ENCODE measurements at places on chromosomes 1 and 21.

DNA sequence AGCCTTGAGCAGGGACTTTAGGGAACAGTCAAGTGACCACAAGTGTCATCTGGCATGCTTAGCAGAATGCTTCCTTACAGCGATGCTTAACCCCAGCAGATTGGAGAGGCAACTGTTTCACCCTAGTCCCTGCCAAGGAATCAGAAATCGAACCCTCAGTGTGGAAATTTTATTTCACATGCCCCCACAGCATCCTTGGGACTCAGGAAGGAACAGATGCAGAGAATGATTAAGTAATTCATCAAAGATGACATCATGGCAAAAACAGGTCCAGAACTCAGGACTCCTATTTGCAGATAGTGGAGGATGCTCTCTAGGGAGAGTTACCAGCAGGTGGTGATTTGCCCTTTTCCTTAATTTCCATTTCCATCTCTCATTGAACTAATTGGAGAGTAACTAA lies 333.0 kb upstream of the KAZN start:
- DNase-seq: no peak

DNA sequence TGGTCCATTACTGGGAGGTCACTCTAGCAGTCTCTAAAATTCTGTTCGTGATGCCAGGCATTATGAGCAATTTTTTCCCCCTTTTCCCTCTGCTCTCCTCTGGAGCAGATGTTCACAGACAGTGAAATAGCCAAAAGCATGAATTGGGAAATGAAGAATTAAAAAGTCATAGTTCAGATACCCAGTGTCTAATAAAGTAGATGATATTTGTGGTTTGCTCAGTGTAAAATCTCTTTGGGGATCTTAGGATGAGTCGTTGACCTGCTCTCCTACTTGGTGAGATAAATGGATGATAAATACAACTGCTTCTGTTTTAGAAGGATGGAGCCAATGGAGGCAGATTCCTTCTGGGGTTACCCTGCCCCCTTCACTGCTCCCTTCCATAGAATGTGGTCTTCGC lies 56.3 kb downstream of the KIAA0040 start:
- DNase-seq: no peak

DNA sequence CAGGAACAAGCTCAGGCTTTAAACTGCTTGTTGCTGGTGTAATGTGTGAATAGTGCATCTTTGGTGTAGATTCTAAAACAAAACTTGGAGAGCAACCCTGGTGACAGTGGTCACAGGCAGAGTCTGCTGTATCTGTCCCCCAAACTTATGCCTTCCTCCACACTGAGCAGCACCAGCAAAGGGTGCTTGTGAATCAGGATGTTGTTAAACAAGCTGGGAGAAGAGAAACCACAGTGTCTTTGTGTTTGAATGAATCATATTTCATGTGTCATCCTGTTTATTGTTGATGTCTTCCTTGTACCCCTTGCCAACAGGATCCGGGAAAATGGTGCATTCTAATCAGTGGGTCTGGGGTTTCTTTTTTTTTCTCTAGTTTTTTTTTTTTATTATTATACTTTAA lies 91.9 kb upstream of the COG2 start:
- DNase-seq: no peak

DNA sequence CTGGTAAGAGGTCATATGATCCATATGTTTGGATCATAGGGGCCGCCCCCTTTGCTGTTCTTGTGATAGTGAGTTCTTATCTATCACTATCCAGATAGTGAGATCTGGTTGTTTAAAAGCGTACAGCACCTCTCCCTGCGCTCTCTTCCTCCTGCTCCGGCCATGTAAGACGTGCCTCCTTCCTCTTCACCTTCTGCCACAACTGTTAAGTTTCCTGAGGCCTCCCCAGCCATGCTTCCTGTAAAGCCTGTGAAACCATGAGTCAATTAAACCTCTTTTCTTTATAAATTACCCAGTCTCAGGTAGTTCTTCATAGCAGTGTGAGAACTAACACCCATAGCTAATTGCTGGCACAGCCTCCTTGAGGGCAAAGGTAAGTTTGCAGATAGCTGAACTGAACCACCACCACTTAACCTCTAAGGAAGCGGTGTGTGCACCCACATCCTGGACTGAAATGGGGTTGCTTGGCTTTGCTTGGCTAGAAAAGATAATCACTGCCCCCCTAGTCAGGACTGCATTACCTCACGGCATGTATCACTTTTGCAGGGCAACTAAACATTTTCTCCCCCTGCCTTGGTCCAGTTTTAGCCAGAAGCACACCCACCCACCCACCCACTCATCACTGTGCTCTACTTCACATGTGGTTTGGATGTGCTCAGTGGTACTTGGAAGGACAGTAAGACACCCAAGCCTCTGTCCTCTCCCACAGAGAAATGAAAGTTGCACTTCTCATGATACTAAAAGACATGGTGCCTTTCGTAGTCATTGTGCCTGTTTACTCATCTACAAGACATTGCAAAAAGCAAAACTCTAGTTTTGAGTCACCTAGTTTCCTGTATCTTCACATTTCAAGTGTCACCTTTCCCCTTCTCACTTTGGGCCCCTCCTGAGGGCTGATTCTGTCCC lies 23.1 kb upstream of the PTAFR start:
- DNase-seq: peak; percentile 20

DNA sequence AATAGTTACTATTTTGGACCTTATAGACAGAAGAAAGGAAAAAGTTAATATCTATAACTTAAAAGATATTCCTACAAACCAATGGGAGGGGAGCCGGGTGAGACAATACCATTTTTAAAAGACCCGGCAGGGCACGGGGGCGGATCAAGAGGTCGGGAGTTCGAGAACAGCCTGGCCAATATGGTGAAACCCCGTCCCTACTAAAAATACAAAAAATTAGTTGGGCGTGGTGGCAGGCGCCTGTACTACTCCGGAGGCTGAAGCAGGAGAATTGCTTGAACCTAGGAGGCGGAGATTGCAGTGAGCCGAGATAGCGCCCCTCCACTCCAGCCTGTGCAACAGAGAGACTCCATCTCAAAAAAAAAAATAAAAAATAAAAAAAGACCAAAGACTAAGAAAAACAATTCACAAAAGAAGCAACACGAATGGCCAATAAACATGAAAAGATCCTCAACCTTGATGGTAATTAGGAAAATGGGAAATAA lies 1.2 kb upstream of the PSMB2 start:
- DNase-seq: no peak

DNA sequence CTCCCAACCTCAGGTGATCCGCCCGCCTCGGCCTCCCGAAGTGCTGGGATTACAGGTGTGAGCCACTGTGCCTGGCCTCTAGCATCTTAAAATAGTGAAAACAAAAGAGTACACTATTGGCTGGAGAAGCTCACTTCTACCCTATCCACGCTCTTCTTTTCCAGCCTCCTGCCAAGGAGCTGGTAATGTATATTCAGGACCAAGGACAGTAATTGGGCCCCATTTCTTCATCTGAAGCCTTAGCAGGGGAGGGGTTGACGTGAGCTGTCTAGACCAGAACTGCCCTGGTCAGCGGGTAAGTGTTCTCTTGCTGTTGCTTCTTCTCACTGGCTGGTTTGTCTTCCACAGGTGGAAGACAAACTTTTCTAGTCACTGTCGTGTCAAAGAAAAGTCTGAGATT lies 70.2 kb downstream of the DNM3 start:
- DNase-seq: no peak

DNA sequence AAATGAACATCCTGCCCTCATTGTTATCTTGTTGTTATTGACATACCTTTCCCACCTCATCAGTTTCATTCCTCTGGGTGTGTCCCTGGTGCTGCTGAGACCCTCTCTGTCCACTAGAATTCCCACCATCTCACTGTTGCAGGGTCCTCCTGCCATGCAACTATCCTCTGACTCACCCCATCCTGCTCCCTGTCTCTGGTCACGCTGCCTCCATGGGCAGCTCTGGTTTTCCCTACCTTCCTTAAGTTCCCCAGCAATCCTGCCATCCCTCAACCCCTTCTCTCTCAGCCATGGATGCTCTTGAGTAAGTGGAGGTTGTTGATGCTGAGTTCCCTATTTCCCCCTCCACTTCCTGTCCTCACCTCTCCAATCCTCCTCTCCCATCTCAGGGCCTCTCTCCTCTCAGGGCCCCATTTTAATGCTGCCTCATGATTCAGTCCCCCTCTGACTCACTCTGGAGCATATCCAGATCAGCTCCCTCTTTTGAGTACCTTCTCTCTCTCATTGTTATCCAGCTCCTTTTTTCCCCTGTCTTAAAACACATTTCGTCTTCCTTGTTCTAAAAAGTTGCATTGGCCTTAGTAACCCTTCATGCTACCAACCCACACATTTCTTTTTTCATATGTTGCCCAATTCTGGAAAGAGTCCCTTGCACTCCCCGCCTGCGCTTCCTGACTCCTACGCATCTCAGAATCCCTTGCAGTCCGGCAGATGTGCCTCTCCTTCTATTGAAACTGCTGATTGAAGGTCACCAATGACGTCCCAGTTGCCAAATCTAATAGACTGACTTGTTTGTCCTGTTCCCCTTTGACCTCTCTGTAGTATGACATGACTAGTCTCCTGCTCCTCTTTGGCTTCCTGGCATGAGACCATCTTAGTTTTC lies 92.0 kb downstream of the CNIH3 start:
- no peak for DNase-seq

DNA sequence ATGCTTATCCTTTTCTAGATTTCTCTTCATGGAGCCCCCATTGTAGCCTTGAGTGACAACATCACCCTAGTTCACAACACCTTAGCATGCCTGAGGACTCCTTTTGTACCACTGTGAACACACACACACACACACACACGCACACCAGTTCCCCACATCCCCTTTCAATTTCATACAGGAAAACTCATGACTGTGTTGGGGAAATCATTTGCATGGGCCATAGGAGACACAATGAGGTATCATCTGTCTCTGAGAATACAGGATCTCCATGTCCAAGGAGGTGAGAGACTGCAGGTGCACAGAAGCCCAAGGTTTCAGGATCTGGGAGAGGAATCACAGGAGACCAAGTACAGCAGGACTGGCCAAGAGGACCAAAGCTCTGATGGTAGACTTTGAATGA lies 119.7 kb downstream of the TPTE start:
- DNase-seq: no peak

DNA sequence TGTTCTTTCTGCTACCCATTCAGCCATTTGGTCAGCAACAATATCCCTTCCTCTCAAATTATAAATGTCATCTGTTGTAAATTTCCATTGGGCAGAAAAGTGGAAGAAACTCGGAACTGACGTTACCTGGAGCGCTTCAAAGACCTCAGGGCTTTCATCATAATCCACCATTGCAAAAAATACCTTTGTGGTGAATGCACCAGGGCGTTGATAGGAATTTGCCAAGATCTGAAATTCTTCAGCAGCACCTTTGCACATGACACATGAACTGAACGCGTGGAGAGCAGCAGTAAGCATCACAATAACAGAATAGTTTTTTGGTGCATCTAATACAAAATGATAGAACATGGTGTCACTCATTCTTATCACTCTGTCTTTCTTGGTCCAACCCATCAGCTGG lies 3.1 kb upstream of the TEKT2 start:
- no peak for DNase-seq

DNA sequence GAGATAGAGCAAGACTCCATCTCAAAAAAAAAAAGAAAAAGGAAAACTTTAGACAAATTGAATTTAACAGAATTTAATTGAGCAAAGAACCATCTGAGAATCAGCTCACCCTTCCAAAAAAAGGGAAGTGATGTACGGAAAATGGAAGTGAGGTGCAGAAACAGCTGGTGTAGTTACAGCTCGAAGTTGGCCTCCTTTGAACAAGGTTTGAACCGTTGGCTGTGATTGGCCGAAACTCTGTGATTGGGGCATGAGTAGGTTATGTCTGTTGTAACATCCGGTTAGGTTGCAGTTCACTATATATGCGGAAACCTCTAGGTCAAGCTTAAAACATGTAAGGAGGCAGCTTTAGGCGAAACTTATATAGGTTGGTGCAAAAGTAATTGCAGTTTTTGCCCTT lies 97.9 kb upstream of the KIF26B start:
- no peak for DNase-seq

- DNase-seq: no peak
These were observed 275.1 kb downstream of the NPHP4 start for GRCh38 chr1:5717031-5717682.

- DNase-seq: no peak
These were observed 59.3 kb upstream of the GNG12 start for GRCh38 chr1:67892476-67893125.

- DNase-seq: no peak
These were observed 1.8 kb downstream of the ARF1 start for GRCh38 chr1:228084325-228084724.

- DNase-seq: no peak
These were observed 67.4 kb downstream of the KCNJ6 start for GRCh38 chr21:37848721-37849490.

DNA sequence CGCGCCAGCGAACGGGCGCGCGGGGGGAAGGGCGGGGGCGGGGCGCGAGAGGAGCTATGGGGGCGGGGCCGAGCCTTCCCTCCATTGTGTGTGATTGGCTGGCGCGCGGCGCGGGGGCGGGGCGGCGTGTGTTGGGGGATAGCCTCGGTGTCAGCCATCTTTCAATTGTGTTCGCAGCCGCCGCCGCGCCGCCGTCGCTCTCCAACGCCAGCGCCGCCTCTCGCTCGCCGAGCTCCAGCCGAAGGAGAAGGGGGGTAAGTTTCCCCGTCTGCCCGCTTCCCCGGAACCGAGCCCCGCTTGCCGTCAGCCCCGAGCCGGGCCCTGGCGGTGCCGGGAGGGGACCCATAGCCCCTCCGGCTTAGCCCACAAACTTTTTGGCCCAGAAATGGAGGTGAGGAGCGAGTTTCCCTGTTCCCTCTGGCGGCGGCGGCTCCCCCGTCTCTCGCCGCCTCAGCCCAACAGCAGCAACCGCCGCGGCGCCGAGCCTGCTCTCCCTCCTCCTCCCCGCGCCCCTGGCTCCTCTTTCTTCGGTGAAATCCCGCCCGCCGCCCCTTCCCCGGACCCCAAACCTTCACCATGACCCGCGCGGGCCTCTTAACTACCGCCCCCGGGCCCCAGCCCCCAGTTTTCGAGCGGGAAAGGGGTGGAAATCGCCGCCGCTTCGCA lies at the start of gene H3-3A:
H3-3A (plus strand) TSS at position 159 of the 666 bp plus-strand sequence. CDS start 1,636 bp downstream, outside the sequence.
- DNase-seq: peak; percentile 97

DNA sequence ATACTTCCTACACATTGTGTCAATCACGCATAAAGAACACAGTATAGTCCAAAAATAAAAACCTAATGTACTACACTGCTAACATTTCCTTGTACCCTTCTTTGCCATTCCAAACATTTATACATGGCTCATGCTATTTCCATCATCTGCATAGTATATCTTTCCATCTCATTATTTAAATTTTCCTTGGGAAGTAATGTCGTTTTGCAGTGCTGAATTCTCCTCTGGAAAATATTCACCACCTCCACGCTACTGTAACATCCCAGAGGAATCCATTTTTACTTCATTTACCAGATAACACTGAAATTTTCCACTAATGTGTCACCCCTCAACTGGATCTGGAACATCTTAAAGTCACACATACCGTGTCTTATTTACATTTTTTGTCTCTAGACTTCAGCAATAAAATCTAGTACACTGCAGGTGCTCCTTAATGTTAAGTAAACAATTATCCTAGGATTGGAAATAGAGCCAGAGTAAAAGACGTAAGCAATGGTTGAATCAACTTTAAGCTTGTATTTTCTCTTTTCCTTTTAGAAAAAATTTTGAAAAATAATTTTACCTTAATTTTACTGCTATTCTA lies 881.0 kb downstream of the AMY1C start:
- DNase-seq: no peak

Measured in stimulated activated CD8-positive, alpha-beta memory T cell treated with anti-CD3 and anti-CD28 coated beads, Interleukin-15, amount 100 ng/mL, for 1 hour (primary cell).